Stimulated activated naive B cell treated with anti-CD40 and anti-IgM and Interleukin-4, amounts not matched to agents 10 μg/mL and 1 μg/mL and 100 μg/mL, for 72 hours (primary cell): ENCODE measurements at places on chromosomes 12 and 14.
A peak's percentile ranks its signal among the peaks of the same experiment; 100 is the strongest.

- no peak for DNase-seq
These were observed 73.5 kb upstream of the FICD start for GRCh38 chr12:108441549-108441948.

DNA sequence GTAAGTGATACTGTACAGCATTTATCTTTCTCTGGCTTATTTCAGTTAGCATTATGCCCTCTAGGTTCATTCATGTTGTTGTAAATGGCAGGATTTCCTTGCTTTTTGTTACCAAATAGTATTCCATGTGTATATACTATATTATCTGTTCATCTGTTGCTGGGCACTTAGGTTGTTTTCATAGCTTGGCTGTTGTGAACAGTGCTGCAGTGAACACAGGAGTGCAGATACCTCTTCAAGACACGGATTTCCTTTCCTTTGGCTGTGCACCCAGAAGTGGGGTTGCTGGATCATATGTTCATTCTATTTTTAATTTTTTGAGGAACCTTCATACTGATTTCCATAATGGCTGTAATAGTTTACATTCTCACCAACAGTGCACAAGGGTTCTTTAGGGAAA lies 21.5 kb downstream of the EP400 start:
- no peak for DNase-seq

DNA sequence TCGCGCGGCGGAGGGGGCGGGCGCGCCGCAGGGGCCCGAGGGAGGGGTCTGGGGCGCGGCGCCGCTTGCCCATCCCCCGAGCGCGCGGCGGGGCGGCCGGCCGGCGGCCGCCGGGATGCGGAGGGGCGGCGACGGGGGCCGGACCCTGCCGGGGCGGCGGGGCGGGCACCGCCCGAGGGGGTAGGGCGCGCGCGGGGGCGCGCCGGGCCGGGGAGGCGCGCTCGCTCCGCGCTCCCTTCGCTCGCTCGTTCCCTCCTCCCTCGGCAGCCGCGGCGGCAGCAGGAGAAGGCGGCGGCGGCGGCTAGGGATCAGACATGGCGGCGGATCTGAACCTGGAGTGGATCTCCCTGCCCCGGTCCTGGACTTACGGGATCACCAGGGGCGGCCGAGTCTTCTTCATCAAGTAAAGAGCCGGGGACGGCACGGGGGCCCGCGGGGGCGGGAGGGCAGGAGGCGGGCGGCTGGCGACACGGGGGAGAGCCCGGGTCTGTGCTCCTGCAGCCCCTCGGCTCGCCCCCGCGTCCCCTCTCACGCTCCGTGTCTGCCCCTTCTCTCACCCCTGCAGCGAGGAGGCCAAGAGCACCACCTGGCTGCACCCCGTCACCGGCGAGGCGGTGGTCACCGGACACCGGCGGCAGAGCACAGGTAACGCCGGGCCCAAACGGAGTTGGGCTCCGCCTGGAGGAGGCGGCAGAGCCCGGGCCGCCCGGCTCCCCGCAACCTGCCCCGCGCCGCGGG lies at the start of gene PLEKHA5:
TSS of gene PLEKHA5 (plus strand) at position 248 of the 738 bp plus-strand sequence. CDS start at position 315, 67 bp downstream.
- peak; percentile 13 for DNase-seq

DNA sequence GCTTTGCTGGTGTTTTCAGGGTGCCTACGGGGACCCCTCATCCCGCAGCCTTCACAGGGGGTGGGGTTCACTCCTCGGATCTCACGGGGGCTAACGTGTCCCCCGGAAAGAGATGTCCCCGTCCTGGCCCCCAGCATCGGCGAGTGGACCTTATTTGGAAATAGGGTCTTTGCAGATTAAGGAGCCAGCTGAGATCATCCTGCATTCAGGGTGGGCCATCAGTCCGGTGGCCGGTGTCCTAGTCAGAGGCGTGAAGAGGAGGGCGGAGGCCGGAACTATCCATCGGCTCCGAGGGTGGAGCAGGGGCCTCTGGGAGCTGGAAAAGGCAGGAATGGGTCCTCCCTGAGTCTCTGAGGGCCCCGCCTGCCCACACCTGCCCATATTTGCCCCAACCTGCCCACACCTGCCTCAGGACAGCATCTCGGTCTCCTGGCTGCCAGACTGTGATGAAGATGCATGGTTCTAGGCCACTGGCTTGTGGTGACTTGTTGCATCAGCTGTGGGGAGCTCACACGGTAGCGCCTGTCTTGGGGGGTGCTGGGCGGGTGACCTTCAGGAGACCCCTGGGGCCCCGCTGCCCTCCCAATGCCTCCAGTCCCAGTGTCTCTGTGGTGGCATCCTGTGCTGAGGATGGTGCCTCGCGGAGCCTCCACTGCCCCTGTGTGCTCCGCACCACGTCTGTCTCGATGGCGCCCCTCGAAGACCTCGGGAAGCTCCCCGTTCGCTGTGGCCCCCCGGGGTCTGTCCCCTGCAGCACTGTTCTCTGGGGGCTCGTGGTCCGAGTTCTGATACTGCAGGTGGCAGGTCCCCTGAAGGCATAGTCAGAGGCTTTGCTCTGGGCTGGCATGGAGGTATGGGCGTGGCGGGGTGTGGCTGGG lies 14.7 kb downstream of the NOC4L start:
- DNase-seq: no peak

DNA sequence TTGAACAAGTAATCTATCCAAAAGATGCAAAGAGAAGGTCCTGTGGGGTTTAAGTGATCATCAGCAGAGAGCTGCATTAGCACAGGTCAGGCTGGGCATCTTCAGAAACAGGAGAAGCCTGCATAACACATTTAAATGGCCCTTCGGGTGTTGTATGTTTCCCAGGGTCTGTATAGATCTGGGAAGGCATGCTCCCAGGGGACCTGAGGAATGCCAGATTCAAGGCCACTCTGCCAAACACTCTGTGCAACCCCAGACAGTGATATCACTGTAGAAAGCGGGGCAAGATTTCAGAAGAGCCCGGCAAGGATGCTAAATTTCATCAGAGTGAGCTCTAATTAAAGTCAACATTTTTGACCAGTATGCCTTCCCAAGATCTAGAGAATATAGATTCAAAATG lies 92.9 kb downstream of the ARMH4 start:
- no peak for DNase-seq

DNA sequence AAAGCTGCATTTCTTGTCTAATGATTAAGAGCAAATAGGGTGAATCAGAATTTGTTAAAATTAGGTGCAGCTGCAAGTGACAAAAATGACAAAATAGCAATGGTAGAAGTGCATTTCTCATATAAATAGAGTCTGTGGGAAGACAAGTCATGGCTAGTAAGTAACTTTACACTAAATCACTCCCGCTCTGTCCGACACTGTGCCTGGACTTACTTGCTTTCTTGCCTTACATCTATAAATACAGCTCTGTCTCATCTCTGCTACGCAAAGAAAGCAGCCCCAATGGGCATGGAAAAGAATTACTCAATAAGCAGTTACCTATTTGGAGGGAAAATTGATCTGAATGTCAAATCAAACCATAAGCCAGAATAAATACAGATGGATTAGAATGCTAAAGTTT lies 245.4 kb upstream of the KRR1 start:
- DNase-seq: no peak

DNA sequence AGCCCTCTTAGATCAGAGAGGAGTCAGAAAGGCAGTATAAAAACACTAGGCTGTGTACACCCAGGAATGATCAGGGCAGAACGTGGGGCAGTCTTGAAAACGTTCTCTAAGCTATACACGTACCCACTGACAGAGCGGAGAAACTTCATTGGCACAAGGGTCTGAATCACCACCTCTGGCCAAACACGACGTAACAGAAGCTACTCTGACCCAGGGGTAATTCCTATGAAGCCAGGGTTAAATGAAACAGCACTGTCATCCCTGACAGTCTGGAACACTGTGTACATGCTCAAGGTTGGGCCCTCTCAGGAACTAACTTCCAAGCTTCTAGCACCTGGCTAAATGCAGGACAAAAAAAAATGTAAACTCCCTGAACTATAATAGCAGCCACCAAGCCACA lies 38.4 kb downstream of the PARP11 start:
- DNase-seq: no peak

- no peak for DNase-seq
These were observed 243.1 kb downstream of the C12orf75 start for GRCh38 chr12:105573574-105573973.

DNA sequence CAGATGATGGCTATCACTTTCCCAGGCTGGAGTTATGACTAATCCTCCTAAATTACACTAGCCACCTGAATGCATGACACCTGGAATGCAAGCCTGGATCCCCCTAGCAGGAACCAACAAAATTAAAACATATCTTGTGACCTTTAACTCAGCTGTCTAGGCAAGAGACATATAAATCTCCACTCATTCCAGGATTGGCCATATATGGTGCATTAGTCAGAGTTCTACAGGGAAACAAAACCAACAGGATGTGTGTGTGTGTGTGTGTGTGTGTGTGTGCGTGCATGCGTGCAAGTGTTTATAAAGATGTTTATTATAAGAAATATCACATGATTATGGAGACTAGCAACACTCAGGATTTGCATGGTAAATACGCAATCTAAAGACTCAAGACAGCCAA lies 212.8 kb downstream of the KIF21A start:
- no peak for DNase-seq

DNA sequence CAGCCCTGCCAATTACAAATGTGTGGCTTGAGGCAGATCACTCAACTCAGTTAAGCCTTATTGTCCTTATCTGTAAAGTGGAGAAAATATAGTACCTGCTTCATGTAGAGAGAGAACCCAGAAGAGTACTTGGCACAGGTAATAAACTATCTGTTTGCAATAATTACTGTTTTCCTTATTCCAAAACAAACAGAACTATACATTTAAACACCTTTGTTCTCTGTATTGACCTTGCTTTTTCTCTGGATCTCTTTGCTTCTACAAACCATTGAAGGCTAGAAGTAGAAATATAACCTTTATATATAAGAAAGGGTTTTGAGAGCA lies 70.8 kb upstream of the SRSF5 start:
- DNase-seq: no peak

DNA sequence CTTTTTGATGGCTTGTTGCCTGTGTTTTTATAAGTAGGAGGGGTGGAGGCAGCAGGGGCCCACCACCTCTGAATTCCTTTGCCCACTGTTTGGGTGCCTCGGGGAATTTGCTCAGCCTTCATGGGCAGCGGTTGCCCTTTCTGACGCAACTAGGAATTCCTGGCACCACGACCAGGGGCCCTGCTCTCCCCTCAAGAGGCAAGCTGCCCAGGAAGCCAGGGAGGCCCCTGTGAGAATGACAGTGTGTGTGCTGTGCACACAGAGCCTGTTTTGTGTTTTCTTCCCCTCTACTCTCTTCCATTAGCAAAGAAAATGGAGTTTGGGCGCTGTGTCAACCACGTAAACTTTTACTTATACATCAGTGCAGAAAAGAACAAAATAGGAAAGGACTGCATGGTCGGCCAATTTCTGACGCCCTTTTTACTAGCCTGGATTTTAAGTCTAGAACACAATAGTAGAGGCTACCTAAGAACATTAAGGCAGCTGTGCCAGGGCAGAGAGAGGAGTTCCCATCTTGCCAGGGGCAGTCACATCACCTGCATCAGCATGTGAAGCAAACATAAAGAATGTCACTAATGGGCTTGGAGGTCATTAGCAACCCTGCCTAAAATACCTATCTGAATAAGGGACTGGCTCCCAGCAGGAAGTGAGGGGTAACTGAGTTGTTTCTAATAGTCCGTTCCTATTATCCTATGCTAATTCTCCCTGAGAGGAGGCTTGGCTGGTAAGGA lies 17.9 kb upstream of the PTGR2 start:
- no peak for DNase-seq

GRCh38 chr14:95445161-95445560 lies 71.3 kb downstream of the SYNE3 start:
- DNase-seq: no peak

DNA sequence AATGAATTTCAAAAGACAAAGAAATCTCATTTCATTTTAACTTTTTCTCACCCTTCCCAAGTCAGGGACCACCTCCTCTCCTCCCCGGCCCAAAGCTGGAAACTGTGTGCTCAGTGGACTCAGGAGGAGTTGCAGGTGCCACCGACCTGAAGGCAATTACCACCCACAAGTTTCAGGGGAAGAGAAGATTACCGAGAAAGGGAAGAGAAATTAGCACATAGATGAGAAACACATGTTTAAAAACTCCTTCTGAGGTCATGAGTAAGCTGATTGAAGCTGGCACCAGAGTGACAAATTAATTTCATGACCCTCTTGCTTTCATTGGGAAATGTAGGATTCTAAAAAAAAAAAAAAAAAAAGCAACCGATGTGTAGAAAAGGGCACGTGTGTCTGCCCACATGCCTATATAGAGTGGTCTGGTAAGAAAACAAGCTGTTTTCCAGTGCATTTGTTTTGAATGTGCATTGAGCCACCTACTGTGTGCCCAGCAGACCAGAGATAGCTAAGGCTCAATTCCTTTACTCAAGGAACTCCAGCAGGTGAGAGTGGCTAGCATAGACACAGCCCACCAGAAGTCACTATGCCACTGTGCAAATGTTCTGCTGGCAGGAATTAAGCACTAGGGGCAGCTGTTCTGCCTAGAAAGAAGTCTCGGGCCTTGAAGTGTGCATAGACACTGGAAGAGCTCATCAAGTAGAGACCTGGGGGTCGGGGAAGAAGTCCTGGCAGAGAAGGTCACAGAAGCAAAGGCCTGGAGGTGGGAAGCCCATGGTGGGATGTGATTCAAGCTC lies 30.5 kb downstream of the DPF3 start:
- DNase-seq: peak; percentile 24

DNA sequence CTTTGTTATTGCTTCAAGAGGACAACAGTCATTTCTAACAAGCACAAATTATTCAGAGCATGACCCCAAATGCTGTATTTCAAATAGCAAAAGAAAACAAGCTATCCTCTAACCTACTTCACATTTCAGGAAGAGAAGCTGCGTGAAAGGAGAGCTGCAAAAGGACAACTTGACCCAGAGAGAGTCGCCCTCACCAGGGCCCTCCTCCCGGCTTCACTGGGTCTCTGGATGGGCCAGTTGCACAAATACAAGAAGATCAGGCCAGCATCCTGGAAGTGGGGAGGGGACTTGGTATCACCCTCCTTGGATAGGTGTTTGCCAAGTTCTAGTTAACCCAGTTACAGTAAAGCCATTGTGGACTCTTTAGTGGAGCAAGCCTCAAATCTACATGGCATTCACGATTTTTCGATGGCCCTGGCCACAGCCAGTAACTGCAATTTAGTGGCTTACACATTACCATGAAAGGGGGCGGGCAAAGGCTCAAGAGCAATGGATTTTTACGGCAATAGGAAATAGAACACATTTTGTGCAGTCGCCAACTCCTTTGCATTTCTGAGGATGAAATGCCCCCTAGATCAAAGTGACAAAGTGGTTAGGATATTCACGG lies 166.9 kb upstream of the DIO2 start:
- DNase-seq: no peak

- no peak for DNase-seq
These were observed 75.9 kb upstream of the DHRS4 start for GRCh38 chr14:23877538-23878180.

- DNase-seq: no peak
These were observed 98.9 kb downstream of the ZFP36L1 start for GRCh38 chr14:68693926-68694325.

- no peak for DNase-seq
These were observed 38.0 kb upstream of the CPM start for GRCh38 chr12:68970951-68971350.

DNA sequence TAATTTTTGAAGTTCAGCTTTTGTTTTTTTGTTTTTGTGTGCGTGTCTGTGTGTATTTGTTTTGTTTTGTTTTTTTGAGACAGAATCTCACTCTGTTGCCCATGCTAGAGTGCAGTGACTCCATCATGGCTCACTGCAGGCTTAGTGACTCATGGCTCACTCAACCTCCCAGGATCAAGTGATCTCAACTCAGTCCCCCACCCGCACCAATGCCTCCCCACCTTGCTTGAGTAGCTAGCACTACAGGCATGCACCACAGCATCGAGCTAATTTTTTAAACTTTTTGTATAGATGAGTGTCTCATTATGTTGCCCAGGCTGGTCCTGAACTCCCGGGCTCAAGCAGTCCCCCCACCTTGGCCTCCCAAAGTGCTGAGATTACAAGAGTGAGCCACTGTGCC lies 981.4 kb downstream of the BCL11B start:
- DNase-seq: no peak

- no peak for DNase-seq
These were observed 18.5 kb upstream of the AMN start for GRCh38 chr14:102903889-102904512.
